Calu3 (cell line): ENCODE measurements at places on chromosomes 3 and 15. TPM values are rescaled to one million over a fixed set of nuclear protein-coding genes. Genes with fewer than 3 reads are reported as not detected.

DNA sequence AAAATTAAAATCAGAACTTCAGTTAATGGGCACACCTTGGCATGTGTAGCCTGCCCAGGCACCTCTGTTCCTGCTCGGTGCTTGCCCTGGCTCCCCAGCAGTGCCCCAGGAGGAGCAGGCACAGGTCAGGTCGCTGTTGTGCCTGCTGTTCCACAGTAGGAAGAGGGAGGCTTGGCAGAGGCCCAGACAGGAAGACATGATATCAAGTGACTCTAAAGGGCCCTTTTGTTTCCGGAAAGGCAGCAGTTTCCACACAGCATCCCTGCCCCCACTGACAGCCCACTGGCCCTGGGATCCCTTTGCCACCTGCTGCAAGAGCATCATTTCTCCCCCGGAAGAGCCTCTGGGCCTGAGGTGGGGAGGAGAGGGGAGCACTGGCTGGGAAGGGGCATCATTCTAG, 40.5 kb upstream of the HES1 start:
- peak; percentile 77 for DNase-seq

GRCh38 chr3:110198717-110199587, 861.6 kb upstream of the DPPA4 start:
- DNase-seq = no peak

UCN2 gene
- total RNA-seq = 0.34 and 0.94 TPM in 2 replicates

DNA sequence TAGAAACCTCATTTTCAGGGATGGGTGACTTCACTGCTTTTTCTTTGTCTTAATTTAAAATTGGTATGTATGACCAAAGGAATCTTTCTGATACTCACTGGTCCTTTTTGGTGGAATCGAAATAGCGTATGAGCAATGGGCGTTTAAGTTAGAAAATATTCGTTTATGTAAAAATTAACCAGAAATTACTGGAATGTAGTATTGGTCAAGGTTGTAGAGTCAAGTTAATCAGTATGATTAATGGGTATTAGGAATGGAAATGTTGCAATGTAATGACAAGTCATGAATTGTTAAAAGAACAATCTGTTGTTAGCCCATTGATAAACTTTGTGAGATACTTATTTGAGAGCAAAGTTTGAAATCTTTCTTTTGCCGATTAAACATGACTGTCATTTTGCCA, 36.9 kb downstream of the AKAP13 start:
- DNase-seq = no peak

DNA sequence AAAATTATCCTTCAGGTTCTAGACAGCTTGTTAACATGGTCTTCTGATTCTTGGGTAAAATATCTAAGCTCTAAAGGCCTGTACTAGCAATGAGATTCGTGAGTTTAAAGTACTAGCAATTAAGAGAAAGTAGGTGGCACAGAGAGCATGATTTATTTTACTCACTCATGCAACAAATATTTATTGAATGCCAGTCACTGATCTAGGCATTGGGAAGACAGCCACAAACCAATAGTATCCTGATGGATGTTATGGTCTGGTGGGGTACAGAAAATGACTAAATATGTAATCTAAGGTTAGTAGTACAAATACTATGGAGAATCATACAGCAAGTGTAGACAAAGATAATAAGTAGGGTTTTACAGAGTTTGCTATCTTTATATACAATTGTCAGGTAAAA, 751.3 kb downstream of the ZNF385D start:
- DNase-seq = no peak

SLC2A2 gene
- total RNA-seq = 0.09 and 0.95 TPM in 2 replicates

GRCh38 chr15:56031402-56031801, 38.0 kb upstream of the NEDD4 start:
- DNase-seq = no peak

RTP4 gene
- 12.3 and 21.8 TPM in 2 replicates for total RNA-seq

GRCh38 chr3:32700244-32700643, 15.3 kb downstream of the CNOT10 start:
- no peak for DNase-seq

LDHAL6B gene
- not detected in 2 replicates for total RNA-seq

TGM5 gene
- not detected in 2 replicates for total RNA-seq

DNA sequence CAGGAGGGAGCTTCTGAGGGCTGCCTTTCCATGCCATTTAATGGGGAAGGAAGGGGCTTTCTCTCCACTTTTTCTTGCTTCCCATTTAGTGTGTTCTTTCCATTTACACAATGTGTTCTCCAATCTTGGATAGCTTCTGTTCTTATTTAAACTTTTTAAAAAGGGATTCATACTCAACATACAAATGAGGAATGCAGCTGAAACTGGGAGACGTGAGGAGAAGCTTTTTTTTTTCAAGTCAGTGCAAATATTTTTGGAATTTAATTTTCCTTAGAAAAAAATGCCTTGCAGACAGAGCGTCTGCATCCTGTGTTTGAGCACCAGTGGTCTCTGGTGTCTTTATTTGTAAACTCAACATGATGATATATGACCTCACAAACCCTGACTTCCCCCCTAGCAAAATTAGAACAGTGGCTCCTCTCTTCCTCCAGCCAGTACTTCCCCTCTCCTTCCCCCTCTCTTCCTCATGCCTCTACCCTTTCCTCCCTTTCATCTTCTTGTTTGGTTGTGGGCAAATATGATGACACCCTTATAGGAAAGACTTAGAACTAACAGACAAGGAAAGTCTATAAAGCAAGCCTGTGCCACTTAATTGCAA, 48.1 kb upstream of the PCSK6 start:
- DNase-seq = no peak

TLR9 gene
- total RNA-seq = 0.14 and 0.27 TPM in 2 replicates

GABRA5 gene
- not detected in 2 replicates for total RNA-seq
